T-cell (primary cell): ENCODE measurements at places on chromosomes 4 and X. TPM values are rescaled to one million over a fixed set of nuclear protein-coding genes. Genes with fewer than 3 reads are reported as not detected.

The HOPX gene
- total RNA-seq, result 10.1 TPM

The GAGE12E gene
- total RNA-seq, result not detected

The DDX53 gene
- total RNA-seq, result not detected

The GRID2 gene
- 0.13 TPM for total RNA-seq

The TMPRSS11F gene
- total RNA-seq, result not detected

The NEIL3 gene
- 0.68 TPM for total RNA-seq

The ARR3 gene
- total RNA-seq, result not detected

The PTPN13 gene
- 5.5 TPM for total RNA-seq

The CYSLTR1 gene
- 11.0 TPM for total RNA-seq

The LRP2BP gene
- total RNA-seq, result 1.9 TPM

The PDZD4 gene
- 51.3 TPM for total RNA-seq

The BANK1 gene
- 10.9 TPM for total RNA-seq

The FGF13 gene
- total RNA-seq, result not detected

The P2RY8 gene
- total RNA-seq, result 114 TPM

The PLAC8 gene
- 318 TPM for total RNA-seq

The SLC6A14 gene
- 0.13 TPM for total RNA-seq

The ITGB1BP2 gene
- total RNA-seq, result 3.0 TPM

The NKX6-1 gene
- not detected for total RNA-seq

The ADAMTS3 gene
- total RNA-seq, result not detected

The EDA2R gene
- total RNA-seq, result 0.25 TPM

The CWH43 gene
- not detected for total RNA-seq

The ETDB gene
- not detected for total RNA-seq

The SLC25A53 gene
- total RNA-seq, result 19.5 TPM

The ANOS1 gene
- total RNA-seq, result not detected

The RNF113A gene
- total RNA-seq, result 23.4 TPM

The GAGE2A gene
- not detected for total RNA-seq

The CXorf49 gene
- total RNA-seq, result not detected

The PGAM4 gene
- not detected for total RNA-seq

The BEND2 gene
- not detected for total RNA-seq

The CT47B1 gene
- total RNA-seq, result not detected

The TRO gene
- total RNA-seq, result 1.7 TPM
